Liver (tissue), 10 donors: ENCODE measurements at places on chromosomes 2 and 18. TPM values are rescaled to one million over a fixed set of nuclear protein-coding genes. Genes with fewer than 3 reads are reported as not detected.

ALLC gene
- 1.3 TPM for total RNA-seq

BOLL gene
- total RNA-seq, result not detected

DNA sequence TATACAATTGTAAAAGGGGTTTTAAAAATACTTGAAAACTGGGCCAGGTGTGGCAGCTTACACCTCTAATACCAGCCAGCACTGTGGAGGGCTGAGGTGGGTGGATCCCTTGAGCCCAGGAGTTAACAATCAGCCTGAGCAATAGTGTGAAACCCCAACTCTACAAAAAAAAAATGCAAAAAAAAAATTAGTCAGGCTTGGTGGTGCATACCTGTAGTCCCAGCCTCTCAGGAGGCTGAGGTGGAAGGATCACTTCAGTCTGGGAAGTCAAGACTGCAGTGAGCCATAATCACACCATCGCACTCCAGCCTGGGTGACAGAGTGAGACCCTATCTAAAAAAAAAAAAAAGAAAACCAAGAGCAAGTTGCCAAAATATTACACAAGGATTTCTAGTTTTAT is 182.7 kb downstream of the UBE2E3 start:
- no peak for DNase-seq

DNA sequence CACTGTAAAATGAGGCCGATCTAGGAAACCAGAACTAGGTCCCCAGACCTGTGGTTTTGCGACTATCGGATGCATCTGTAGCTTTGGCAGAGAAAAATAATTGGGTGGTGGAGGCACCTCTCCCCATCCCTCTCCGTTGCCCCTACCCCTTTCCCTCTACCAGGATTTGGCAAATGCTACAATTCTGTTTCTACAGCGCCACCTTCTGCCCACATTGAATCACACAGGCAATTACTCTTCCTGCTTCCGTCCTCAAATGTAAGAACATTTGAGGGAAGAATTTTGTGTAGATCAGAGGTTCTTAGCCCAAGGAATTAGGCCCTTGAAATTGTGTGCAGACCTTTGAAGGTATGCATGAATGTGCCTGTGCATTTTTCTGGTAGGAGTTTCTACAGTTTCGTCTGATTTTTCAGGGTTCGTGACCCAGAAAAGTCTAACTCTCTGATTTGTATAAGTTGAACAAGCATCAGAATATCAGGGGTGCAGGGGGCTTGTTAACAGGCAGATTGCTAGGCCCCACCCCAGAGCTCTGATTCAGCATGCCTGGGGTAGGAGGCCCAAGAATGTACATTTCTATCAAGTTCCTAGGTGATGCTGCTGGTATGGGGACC is 11.2 kb downstream of the ATP6V1B1 start:
- DNase-seq, result peak; percentile 58

DNA sequence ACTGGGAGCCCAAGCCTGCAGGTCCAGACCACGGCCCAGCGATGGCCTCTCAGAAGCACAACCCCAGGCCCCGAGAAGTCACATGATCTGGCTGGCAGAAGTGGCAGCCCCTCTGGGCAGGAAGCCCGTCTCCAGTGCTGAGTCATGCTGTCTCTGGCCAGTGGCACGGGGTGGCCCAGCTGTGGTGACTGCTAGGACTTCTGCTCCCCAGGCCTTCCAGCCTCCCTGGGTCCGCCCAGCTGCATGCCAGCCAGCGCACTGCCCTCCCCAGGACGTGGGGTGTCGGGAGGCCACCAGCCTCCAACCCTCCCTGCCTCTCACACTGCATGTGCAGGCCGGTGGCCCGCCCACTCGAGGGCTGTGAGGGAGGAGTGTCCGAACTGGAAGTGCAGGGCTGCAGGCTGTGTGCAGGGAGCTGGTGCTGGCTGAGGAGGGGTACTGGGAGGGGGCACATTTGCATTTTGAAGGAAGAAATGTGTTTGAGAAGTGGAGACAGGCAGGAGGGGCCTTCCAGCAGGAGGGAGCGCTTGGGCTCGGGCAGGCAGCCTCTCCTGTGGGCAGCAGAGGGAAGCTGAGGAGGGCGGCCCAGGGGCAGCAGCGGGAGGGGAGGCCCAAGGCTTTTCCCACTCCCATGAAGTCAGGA is 17.0 kb upstream of the HPCAL1 start:
- no peak for DNase-seq

DNA sequence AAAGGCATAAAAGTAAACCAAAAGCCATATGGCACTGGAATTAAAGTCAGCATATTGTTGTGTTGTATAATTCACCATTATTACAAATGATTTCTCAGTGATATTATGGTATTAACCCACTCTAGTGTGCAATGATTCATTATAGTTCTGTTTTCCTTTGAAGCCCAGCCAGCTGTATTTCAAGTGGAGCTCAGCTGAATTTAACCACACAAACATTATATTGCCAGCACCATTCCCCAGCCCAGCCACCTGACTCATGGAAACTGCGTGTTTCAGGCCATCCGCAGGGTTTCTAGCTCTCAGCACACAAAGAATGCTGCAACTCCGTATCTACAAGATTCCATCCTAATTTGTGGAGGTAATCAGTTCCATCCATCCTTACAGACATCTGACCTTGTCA is 166.8 kb upstream of the CHAC2 start:
- DNase-seq, result no peak

GPR17 gene
- total RNA-seq, result not detected

MERTK gene
- total RNA-seq, result 9.0 TPM

TOGARAM2 gene
- 0.42 TPM for total RNA-seq

RBBP8 gene
- 9.8 TPM for total RNA-seq

DNA sequence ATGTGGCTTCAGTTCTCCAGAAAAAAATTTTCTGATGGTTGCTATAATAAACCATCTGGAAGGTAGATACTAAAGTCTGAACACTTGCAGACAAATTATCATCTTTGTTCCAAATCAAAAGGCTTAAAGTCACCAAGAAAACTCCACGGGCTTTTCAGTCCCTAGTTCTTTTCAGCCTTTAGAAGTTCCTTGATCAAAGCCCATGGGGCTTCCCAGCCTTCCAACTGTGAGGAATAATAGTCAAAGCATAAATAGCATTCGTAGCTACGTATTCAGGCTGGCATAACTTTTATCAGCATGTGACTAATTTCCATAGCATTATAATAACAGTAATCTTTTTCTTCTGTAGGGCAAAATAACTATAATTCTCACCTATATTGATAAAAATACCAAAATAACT is 13.9 kb downstream of the SCG2 start:
- no peak for DNase-seq

NABP1 gene
- total RNA-seq, result 9.9 TPM

ZNF236 gene
- total RNA-seq, result 6.5 TPM

GRCh38 chr2:37323781-37324535 is 675 bp downstream of the PRKD3 start:
- DNase-seq, result peak; percentile 38

ALKAL2 gene
- 1.6 TPM for total RNA-seq

DNA sequence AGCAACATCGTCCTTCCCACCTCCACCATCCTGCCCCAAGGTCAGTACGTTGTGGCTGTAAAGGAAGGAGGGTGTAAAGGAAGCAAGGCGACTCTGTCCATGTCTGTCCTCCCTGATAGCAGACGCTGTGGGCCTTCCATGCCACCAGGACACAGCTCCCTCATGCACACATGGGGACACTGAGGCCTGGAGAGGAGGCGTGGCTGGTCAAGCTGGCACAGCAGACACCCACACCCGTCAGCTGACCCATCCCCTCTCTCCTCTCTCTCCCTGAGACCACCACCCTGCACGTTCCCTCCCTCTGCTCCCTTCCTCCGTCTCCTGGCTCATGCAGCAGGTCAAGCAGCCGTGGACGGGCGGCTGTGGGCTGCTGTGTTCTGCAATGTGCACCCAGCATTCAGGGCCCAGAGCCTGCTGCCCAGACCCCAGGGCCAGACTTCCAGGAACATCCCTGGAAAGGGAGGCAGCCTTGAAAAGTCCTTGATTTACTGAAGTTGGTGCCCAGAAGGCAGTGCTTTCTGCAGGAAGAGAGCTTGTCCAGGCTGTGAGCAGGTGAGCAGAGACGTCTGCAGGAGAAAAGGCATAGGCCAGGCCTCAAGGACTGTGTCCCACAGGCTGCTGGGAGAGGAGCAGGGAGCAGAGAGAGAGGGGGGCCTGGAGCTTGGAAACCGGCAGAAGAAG is 133.6 kb downstream of the DDX1 start:
- no peak for DNase-seq

DNA sequence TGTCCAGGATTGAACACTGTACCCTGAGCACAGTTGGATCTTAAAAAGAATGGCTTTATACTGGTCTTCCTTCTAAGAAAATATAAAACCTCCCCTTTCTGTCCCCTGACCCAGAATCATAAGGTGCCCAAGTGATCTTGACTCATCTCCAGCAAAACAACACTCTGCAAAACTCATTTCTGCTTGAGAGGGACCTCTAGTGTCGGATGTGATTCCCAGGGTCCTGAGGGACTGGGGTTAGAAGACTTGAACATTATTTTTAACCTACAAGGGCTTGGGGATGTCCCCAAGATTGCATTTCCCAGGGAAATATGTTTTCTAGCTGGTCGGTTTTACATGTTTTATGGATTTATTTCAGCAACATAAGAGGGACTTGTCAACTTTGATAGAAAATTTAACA is 1318.5 kb upstream of the CELF4 start:
- no peak for DNase-seq

- DNase-seq, result no peak
Observed at GRCh38 chr2:120830096-120830830, 94.6 kb downstream of the GLI2 start.

NEU4 gene
- total RNA-seq, result 52.7 TPM

LONRF2 gene
- total RNA-seq, result 0.23 TPM

GRCh38 chr18:77222464-77222863 is 27.2 kb upstream of the GALR1 start:
- no peak for DNase-seq

GRCh38 chr2:139836769-139837168 is 1056.6 kb upstream of the NXPH2 start:
- no peak for DNase-seq

DNA sequence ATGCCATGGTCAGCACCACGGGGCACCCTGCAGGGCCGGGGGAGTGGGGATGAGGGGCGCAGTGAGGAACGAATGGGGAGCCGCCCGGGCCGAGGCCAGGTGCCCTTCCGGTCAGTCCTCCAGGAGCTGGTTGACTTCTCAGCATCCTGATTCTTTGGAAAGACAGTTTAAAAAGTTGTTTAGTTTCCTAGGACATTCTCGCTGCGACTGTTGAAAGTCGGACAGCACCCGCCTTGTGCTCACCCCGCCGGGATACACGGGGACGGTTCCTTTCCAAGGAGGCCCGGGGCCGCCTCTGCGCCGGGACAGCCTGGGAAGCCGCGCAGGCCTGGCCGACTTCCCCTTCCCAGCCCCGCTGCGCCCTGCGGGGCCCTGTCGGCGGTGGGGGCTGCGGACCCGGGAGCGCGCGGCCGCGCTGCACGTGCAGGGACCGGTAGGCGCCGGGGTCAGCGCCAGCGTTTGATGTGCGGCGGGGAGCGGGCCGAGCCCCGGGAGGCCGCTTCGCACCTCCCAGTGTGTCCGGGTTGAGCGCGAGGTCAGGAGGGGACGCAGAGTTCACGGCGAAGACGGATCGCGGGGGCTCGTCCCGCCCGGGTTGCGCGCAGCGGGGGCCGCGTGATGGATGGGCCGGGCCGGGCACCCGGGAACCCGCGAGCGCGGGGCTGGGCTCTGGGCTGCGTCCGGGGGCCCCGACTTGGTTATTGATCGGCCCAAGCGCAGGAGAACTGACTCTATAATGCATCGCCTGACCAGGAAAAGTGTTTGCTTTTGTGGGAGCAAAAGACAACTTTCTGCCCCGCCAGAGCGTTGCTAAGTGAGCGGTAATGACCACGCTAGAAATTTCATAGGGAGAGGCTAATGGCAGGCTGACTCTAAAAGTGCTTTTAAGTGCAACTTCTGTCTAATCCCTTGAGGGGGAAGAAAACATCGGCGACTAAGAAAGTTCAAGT is 28.0 kb upstream of the SMIM21 start:
- no peak for DNase-seq

GRCh38 chr18:3368193-3368592 is 81.8 kb upstream of the TGIF1 start:
- DNase-seq, result no peak

DNA sequence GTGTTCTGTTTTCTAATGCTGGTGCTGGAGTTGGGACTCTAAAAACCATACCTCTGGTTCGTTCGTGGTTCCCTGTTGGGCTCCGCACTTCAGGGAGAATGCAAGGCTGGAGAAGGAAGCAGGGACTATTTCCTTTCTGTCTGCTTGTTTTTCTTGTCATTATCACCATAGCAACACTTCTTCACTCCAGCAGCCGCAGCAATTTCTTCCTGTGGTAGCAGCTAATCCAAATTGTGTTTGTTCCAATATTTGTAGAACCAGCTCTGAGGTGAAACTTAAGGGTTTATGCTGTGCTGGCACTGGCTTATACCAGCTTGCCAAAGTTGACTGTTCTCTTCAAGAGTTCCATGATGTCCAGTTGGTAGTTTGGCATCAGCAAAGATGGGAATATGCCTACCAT is 301.4 kb upstream of the SYT4 start:
- no peak for DNase-seq

TUBB8B gene
- total RNA-seq, result not detected

DNA sequence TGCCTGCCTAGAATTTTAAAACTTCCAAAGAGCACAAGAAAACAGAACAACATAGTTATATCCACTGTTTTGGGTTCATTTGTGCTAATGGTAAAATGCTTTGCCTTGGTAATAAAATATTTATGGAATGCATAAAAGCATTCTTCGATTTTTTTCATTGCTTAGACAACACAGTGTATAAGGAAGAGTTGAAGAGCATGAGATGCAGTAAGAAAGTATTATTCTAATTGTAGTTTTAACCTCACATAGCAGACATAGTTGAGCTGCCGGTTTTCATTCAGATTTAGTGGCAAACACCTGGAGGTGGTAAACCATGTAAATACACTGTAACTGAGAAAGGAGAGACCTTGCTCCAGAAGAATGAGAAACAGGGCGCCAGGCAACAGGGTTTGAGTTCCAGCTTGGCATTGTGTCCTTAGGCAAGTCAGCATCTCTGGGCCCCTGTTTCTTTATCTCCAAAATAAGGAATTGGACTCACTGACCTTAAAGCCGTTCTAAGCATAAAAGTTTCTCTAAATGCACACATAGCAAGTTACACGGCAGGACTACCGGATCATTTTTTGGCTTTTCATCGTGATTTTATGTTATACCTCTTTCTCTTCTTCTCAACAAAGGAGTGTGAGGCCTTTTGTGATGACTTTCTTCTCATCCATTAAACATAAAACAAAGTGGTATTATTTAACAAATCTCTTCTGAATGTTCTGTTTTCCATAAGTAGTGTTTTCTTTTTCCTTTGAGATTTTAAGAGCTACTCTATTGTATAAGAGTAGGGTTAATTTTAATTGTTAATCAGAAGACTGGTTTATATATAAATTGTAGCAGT is 7.9 kb downstream of the UGP2 start:
- no peak for DNase-seq

- DNase-seq, result no peak
Observed at GRCh38 chr2:117607202-117607601, 207.3 kb upstream of the DDX18 start.

- no peak for DNase-seq
Observed at GRCh38 chr2:2097549-2097948, 233.5 kb downstream of the MYT1L start.

- DNase-seq, result no peak
Observed at GRCh38 chr2:109473616-109474318, 140.0 kb downstream of the SEPTIN10 start.
